HFFc6 (cell line): ENCODE measurements at places on chromosomes 13 and 19. TPM values are rescaled to one million over a fixed set of nuclear protein-coding genes. Genes with fewer than 3 reads are reported as not detected.

GRCh38 chr19:7690779-7691258 is 10.2 kb downstream of the TRAPPC5 start:
- no peak for DNase-seq

- DNase-seq, result no peak
Measured at GRCh38 chr19:10144361-10144760, 24.7 kb upstream of the EIF3G start.

SYNGR4 gene
- not detected in 3 replicates for total RNA-seq

C19orf18 gene
- total RNA-seq, result 0.25 to 0.59 TPM in 2 of 3 replicates, not detected in the other

ANKRD24 gene
- total RNA-seq, result 0.18 to 0.68 TPM (median 0.59 TPM) in 3 replicates
